ENCODE measurements at places on chromosomes 12 and 14. TPM values are rescaled to one million over a fixed set of nuclear protein-coding genes. Genes with fewer than 3 reads are reported as not detected.
A peak's percentile ranks its signal among the peaks of the same experiment; 100 is the strongest.

- no peak for DNase-seq
Observed at GRCh38 chr12:15274561-15274967, 47.7 kb upstream of the PTPRO start.

- no peak for DNase-seq
Observed at GRCh38 chr12:54870617-54871016, 16.3 kb downstream of the MUCL1 start.

DNA sequence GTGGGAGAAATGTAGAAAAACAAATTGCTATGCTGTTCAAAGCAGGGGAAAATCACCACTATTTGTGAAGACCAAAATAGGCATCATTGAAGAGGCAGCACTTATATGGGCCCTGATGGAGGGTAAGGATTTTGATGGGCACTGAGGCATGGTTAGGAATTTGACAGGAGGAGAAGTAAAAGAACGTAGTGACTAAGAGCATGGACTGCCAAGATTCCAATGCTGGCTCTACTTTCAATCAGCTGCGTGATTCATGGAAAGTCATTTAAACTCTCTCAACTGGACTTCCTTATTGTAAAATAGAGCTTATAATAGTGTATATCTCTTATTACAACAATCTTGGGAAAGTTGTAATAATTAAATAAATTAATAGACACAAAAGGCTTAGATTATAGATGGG lies 267.7 kb upstream of the G2E3 start:
- no peak for DNase-seq

DNA sequence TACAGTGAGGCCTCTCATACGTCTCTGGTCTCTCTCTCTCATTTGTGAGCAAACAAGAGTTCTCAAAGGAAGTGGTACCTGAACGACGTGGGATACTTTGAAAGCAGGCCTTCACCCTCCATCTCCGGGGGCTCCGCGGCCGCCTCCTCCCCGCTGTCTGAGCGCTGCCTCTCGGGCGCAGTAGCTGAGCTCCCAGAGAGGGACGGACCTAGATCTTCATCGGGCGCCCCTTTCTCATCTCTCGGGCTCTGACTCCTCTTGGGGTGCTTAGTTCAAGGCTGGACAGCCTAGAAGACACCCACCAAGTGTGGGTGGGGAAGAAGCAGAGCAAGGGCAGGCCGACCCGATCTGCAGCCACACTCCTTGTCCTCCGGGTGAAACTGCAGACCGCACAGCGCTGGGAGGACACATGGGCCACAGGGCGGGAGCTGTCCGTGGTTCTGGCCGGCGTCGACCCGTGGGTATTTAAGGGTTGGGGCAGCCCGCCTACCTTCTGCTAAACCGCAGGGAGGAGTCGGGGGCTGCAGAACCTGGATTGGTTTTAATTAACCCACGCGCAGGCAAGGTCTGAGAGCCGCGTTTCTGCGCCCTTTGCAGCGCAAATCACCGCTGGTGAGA lies 92.7 kb downstream of the PAH start:
- peak; percentile 71 for DNase-seq

- no peak for DNase-seq
Observed at GRCh38 chr14:68135566-68135965, 316.0 kb downstream of the RAD51B start.

- DNase-seq, result no peak
Observed at GRCh38 chr12:9319044-9319841, 111.0 kb upstream of the PZP start.

- DNase-seq, result no peak
Observed at GRCh38 chr14:56630707-56631106, 51.1 kb downstream of the TMEM260 start.

GRCh38 chr12:113445544-113446171 lies 23.5 kb downstream of the SDSL start:
- no peak for DNase-seq

DNA sequence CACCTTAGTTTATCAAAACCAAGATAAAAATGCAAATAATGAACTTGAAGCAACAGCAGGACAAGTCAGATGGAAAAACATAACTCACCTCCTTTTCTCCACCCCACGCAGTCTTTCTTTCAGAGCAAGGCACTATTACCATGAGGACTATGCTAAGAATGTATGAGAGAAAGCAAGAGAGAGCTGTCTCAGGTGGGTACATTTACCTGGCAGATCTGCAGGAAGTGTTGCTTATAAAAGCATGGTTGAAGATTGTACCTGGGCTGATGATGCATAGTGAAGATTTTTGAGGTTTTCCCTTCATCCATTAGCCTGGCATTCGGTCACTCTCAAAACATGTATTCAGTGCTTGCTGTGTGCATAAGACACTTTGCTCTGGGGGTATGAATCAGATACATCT lies 68.8 kb upstream of the IFNG-AS1 start:
- DNase-seq, result no peak

DNA sequence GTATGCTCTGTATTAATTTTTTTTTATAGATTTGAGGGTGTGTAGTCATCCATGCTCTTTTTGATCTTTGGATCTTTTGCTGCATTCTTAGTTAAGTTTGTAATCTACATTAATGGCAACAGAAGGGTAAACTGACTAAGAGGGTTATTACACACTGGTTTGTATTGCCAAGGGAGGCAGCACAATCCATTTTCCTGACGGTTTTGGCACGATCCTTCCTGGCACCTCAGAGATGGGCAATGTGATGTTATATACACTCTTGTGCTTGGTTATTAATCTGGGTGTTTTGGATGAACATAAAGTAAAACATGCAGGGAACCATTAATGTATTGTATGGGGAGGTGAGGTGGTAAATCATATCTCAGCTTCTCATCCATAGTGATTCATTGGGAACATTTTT lies 98.8 kb upstream of the SLC38A2 start:
- DNase-seq, result no peak

GRCh38 chr12:99154216-99154982 lies 493.2 kb upstream of the GARIN6 start:
- DNase-seq, result no peak

DNA sequence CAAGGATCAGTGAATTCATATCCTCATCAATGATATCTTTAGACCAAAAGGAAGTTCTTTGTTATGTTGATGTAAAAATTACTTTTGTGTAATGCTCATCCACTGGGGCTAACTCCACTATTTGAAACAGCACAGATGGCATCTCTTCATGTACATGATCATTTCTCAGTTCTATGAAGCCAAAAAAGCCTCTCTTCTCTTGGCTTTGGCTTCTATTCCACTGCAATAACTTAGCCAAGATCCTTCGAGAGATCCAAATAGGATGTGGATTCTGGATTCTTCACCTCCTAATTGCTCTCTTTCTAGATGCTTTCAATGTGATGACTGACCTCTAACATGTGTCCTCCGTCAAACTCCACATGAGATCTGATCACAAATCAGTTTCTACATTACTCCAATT lies 851.2 kb downstream of the GALC start:
- no peak for DNase-seq

GRCh38 chr12:51242876-51243275 lies 4.2 kb downstream of the DAZAP2 start:
- no peak for DNase-seq

DNA sequence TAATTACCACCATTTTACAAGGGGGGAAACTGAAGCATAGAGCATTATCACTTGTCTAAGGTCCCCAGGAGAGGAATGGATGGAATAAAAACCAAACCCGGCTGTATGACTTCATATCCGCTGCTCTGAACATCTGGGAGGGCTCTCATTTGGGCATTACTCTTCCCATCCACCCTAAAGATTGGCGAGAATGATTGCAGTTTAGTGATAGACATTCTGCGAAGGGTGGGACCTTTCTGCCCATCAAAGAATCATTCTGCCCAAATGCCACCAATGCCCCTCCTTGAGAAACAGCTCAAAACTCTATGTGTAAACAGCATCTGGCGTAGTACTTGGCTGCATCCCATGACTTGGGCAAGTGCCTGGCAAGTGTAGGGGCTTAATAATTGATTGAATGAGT lies 11.6 kb downstream of the CHST11 start:
- no peak for DNase-seq

- DNase-seq, result no peak
Observed at GRCh38 chr14:102225936-102226335, 79.0 kb downstream of the MOK start.

GRCh38 chr12:115973968-115974724 lies 303.3 kb downstream of the MED13L start:
- DNase-seq, result no peak

DNA sequence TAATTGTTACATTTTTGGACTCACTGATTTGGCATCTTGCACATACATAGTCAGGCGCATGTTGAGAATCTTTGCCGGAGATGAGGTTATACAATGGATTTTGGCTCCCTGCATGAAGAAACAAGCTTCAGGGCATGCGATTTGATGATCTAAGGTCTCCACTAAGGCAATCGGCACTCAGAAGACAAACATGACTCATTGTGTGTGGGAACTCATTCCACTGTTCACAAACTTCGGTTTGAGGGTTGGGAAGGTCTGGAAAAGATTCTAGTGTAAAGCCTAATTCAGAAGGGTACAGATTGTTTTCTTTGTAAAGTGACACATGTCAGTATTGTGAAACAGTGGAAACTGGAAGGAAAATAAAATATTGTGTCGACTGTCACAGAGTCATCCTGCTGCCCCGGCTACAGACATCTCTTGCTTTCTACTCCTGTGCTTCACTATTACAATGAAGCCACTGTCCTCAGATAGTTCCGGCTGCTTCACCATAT lies 192.6 kb upstream of the HMGA2 start:
- no peak for DNase-seq

GRCh38 chr12:92028441-92028709 lies 117.3 kb downstream of the BTG1 start:
- no peak for DNase-seq

DNA sequence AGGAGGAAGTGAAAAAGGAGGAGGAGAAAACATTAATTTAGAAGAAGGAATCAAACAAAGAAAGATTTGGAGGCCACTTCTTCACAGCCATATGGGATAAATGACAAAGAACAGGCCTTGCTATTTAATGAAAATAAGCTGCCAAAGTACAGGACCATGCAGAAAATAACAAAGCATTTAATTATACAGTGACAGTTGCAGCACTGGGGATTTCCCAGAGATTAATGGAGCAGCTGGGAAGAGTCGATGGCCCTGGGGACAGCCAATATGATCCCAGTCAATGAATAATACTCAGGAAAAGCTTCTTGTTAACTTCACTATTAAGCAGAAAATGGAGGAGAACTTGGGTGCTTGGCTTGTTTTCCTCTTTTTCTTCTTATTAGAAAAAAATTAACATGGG lies 34.6 kb downstream of the RERG start:
- no peak for DNase-seq

DNA sequence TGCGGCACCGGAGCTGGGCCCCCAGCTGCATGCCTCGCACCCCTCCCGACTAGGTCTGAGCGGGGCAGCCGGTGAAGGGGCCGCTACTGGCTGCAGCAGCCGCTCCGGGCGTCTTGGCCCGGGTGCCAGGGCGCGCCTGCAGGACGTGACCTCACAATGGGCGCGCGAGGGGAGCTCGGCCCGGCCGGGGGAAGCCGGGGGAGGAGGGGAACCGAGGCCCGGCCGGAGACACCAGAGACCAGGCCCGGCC lies 353 bp downstream of the BAG5 start:
- no peak for DNase-seq

DNA sequence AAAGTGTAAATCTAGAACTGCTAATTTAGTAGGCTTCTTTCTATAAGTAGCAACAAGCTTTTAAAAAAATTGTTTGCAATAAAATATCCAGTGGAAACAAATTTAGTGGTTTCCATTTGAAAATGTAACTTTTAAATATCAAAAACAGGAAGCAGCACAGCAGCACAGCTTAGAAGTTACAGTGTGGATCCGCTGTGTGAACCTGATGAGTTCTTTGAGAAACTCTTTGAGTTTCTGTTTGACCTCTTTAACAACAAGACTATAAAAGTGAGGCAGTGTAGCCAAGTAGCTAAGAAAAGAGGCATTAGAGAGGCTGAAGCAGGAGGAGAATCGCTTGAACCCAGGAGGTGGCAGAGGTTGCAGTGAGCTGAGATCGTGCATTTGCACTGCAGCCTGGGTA lies 178.3 kb downstream of the NAV3 start:
- no peak for DNase-seq

DNA sequence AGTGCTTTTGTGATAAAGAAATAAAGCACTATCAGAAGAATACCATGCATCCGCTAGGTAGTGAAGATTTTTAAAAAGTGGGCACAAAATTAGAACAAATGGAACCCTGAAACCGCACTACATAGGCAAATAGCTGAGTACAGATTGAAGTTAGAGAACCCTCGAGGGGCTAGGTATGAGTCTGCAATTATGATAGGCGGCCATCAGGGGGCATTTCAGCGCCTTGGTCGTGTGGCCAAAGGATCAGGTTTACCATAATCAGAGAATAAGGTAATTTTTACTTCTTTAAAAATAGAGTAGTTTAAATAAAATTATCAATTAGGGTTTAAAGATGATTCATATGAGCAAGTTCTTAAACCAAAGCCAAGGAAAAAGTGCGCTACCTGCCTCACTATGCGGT lies 129.8 kb downstream of the TMX1 start:
- DNase-seq, result no peak

DNA sequence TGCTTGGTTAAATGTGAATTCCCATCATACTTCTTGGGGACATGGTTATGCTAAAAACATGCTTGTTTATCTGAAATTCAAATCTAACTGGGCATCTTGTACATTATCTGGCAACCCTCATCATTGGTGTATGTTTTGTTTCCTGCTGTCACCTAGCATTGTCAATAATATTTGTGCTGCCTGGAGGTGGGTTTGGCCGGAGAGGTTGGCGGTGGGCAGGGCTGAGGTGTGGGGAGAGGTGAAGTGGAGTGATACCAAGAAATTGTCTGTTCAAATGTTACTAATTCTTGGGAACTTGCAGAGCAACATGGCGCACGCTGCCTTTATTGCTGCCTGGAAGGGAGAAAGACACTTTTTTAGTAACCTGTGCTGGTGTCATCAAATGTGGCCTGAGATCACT lies 280.5 kb downstream of the VRK1 start:
- DNase-seq, result no peak

- DNase-seq, result peak; percentile 100
Observed at GRCh38 chr12:13255792-13256691, 59.5 kb downstream of the EMP1 start.

GRCh38 chr14:53953828-53954550 lies 2.6 kb downstream of the BMP4 start:
- DNase-seq, result no peak

- no peak for DNase-seq
Observed at GRCh38 chr14:88871429-88871828, 47.0 kb downstream of the TTC8 start.

DNA sequence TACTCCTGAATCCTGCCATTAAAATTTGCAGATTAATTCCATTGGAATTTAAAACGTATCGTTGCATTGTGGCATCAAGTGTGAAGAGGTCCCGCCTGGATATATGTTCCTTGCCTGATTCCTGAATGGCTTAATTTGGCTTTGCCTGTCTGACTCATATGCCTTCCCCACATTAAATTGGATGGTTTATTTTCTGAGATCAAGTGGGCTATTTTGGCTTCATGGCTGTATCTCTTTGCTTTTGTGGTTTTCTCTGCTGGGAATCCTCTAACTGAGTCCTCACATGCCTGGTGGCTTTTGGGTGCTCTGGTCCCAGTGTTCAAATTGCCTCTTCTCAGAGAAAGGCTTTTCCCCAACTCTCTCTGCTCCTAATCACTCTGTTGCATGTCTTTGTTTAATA lies 127.9 kb upstream of the DYRK2 start:
- no peak for DNase-seq

The AHNAK2 gene
- total RNA-seq, result 1.1 TPM

The IKBIP gene
- 10.8 TPM for total RNA-seq

The DEGS2 gene
- total RNA-seq, result 0.73 TPM

The CLBA1 gene
- 20.8 TPM for total RNA-seq

The CMTM5 gene
- total RNA-seq, result not detected

All from progenitor cell of endocrine pancreas (in vitro differentiated cells).